Aortic smooth muscle cell (primary cell): ENCODE measurements at places on chromosomes 13 and 19. TPM values are rescaled to one million over a fixed set of nuclear protein-coding genes. Genes with fewer than 3 reads are reported as not detected.

The DPF1 gene
- total RNA-seq, result 1.5 and 1.6 TPM in 2 replicates

The URI1 gene
- total RNA-seq, result 60.6 and 63.5 TPM in 2 replicates

The ZNF98 gene
- 0.25 and 0.26 TPM in 2 replicates for total RNA-seq

The KRTDAP gene
- not detected in 2 replicates for total RNA-seq

The CYP2F1 gene
- total RNA-seq, result not detected in 2 replicates

The CGB5 gene
- not detected in 2 replicates for total RNA-seq

The ZNF471 gene
- total RNA-seq, result 3.8 and 4.4 TPM in 2 replicates

The CCL25 gene
- not detected in 2 replicates for total RNA-seq

The PLVAP gene
- total RNA-seq, result 0.31 and 0.92 TPM in 2 replicates

The RAB3D gene
- total RNA-seq, result 13.2 and 15.7 TPM in 2 replicates

The CYP2A7 gene
- total RNA-seq, result not detected in 2 replicates

The TUBA3C gene
- not detected in 2 replicates for total RNA-seq

The PDE4A gene
- total RNA-seq, result 2.4 and 3.5 TPM in 2 replicates

The NTF4 gene
- total RNA-seq, result not detected in 2 replicates

The PABPC3 gene
- total RNA-seq, result 0.12 and 0.13 TPM in 2 replicates

The KASH5 gene
- total RNA-seq, result not detected in 2 replicates

The SMAD9 gene
- 5.9 and 8.2 TPM in 2 replicates for total RNA-seq

The ACP4 gene
- total RNA-seq, result not detected in 2 replicates

The SGCG gene
- total RNA-seq, result 0.56 TPM in 1 of 2 replicates, not detected in the other

The NR2C2AP gene
- 6.4 and 11.4 TPM in 2 replicates for total RNA-seq

The ZSCAN18 gene
- total RNA-seq, result 27.9 and 37.5 TPM in 2 replicates

The PNKP gene
- 52.4 and 58.9 TPM in 2 replicates for total RNA-seq

The RYR1 gene
- total RNA-seq, result under 0.01 TPM in 2 replicates

The ARGLU1 gene
- total RNA-seq, result 43.3 and 46.1 TPM in 2 replicates

The TEKTIP1 gene
- total RNA-seq, result not detected in 2 replicates

The LAIR1 gene
- not detected in 2 replicates for total RNA-seq

The PSG11 gene
- not detected in 2 replicates for total RNA-seq

The TINCR gene
- 0.12 TPM in 1 of 2 replicates, not detected in the other for total RNA-seq

The LRRC25 gene
- total RNA-seq, result 0.06 TPM in 1 of 2 replicates, not detected in the other

The CBY2 gene
- total RNA-seq, result not detected in 2 replicates

The OR10H1 gene
- not detected in 2 replicates for total RNA-seq

The LGALS14 gene
- not detected in 2 replicates for total RNA-seq

The LYPD3 gene
- 0.13 TPM in 1 of 2 replicates, not detected in the other for total RNA-seq

The PSG1 gene
- 0.12 TPM in 1 of 2 replicates, not detected in the other for total RNA-seq

The ZNF560 gene
- total RNA-seq, result 0.06 and 0.40 TPM in 2 replicates

The CTXN1 gene
- total RNA-seq, result 2.0 and 2.1 TPM in 2 replicates

The KCNC3 gene
- total RNA-seq, result under 0.01 TPM in 2 replicates

The SERPINE3 gene
- under 0.01 TPM in 1 of 2 replicates, not detected in the other for total RNA-seq

The ZNF112 gene
- 7.5 and 9.1 TPM in 2 replicates for total RNA-seq

The ITGBL1 gene
- 457 and 634 TPM in 2 replicates for total RNA-seq

The LILRB1 gene
- total RNA-seq, result not detected in 2 replicates

The EPSTI1 gene
- total RNA-seq, result 0.79 and 1.9 TPM in 2 replicates

The ARRDC5 gene
- not detected in 2 replicates for total RNA-seq

The JAK3 gene
- 2.2 and 2.3 TPM in 2 replicates for total RNA-seq

The ACOD1 gene
- total RNA-seq, result not detected in 2 replicates

The TNFRSF19 gene
- 2.5 and 5.5 TPM in 2 replicates for total RNA-seq

The CLEC17A gene
- 0.06 and 0.13 TPM in 2 replicates for total RNA-seq

The EXOC3L2 gene
- not detected in 2 replicates for total RNA-seq

The ZNF44 gene
- 10.7 and 14.2 TPM in 2 replicates for total RNA-seq

The IL4I1 gene
- 0.13 and 0.56 TPM in 2 replicates for total RNA-seq

The HNRNPM gene
- 53.4 and 58.2 TPM in 2 replicates for total RNA-seq

The B3GNT3 gene
- total RNA-seq, result not detected in 2 replicates

The PRTN3 gene
- not detected in 2 replicates for total RNA-seq
